Ureter (tissue), 1 donor: ENCODE measurements at places on chromosomes 6 and 20. TPM values are rescaled to one million over a fixed set of nuclear protein-coding genes. Genes with fewer than 3 reads are reported as not detected.

- no peak for DNase-seq
Observed at GRCh38 chr20:10316582-10316981, 98.0 kb downstream of the SNAP25 start.

DNA sequence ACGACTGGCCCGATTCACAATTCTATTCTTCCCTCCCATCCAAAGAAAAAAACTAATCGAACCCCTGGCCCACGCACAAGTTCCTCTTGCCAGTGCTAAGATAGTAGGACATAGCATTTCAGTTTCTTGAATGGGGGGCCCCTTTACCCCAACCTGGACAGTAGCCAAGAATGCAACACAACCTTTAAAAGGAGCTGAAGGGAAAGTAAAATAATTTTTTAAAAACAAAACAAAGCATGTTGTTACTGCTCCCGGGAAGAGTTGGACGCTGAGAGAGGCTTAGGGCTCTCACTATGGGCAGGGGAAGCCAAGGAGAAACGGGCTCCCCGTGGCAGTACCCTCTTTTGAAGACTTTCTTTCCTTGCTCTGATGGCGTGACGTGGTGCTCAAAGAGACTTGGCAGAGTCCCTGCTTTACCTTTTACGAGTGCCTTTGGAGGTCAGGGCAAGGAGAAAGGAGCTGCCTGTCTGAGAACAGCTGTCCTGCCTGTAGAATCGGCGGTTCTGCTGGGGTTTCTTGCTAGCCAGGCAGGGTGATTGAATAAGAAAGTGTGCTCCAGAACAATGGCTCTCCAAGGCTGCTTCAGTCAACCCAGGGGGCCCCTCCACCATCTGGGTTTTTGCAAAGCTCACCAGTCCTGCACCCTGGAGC lies 5.8 kb downstream of the TFAP2C start:
- no peak for DNase-seq

- DNase-seq, result no peak
Observed at GRCh38 chr6:43901733-43902230, 131.8 kb downstream of the VEGFA start.

DNA sequence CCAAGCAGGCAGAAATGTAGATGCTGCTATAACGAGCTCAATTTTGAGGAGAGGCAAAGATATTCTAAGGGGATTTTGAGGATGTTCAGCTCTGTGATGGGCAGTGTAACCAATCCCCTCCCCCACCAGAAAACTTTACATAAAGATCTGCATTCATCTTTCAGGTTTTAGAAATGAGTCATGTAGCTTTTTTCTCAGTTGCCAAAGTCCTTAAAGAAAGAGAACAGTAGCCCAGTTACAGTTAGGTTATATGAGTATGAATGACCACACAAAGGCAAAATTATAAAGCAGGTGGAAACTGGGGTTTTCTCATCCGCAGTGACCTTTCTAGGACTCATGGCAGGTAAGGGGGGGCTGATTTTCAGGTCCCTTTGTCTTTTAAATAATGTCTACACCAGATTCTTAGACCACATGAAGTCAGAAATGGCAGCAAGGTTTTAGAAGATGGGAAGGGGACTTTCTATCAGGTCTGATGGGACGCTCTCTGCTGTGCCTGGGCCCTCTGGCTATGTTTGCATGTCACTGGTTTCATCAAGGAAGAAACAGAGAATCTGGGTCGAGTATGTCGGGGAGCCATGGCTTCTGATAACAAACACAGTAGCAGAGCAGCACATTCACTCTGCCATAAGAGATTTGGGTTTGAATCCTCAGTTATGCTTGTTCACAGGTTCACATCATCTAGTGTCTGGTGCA lies 94.7 kb downstream of the CLIC5 start:
- DNase-seq, result no peak

DNA sequence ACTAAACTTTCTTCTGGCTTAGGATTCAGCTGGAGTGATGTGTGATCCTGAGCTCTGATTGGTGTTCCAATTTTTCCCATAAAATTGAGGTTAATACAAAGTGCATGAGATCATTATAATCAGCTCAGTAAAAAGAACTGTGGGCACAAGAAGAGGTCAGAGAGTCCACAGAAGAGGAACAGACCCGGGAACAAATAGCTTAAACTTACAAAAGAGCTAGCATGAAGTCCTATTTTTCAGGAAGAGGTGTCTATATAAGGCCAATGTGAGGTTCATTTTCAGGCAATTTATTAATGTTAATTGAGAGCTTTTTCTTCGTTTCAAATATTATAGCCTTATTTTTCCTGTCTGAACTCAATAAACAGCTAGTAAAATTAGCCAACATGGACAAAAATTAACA lies 26.9 kb upstream of the STX11 start:
- no peak for DNase-seq

- no peak for DNase-seq
Observed at GRCh38 chr6:140671926-140672325, 1297.5 kb upstream of the CITED2 start.

The TUBB1 gene
- not detected for total RNA-seq

The APOBEC2 gene
- 0.57 TPM for total RNA-seq

DNA sequence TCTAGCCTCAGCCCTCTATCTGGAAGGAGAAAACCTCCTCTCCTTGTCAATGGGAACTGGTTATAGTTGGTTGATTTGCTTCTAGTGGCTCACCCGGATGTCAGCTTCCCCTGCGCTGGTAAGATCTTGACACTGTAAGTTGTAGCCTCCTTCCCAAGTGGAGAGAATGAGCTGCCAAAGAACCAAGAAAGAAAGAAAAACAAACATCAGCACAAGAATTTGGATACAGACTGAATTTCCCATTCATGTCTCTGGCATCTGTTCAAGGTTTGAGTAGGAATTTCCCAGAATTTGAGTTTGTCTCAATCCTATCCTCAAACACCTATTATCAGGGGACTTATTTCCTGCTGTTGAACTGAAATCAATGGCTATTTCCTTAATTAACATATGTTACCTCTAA lies 44.1 kb downstream of the ELOVL2 start:
- DNase-seq, result no peak

The PRRT1 gene
- 2.8 TPM for total RNA-seq

The PLCB1 gene
- 48.3 TPM for total RNA-seq

DNA sequence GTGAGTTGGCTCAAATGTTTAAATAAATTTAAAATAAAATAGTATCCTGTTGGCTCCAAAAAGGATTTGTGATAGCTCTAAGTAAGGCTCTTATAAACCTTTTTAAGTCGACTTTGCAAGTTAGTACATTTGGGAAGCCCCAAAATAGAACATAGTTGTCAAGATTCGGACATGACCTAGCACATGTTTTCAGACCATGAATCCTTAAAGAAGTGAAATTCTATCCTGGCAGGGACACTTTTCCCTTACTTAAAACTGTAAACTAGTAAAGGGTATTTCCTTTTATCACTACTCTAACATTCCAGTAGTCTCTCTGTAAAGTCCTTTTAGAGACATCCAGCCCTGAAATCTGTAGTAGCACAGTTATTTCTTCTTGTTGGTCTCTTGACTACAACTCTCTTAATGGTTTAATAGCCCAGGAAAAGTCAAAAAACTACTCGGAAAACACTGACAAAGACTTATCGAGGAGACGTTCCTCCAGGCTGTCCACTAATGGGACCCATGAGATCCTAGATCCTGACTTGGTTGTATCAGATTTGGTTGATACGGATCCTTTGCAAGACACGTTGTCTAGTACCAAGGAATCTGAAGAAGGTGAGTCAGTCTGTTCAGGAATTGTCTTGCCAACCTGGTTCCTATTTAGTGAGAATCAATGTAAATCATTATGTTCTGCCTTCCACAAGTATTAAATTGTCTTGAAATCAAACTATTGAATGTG lies 83.6 kb downstream of the SCAND1 start:
- DNase-seq, result no peak

DNA sequence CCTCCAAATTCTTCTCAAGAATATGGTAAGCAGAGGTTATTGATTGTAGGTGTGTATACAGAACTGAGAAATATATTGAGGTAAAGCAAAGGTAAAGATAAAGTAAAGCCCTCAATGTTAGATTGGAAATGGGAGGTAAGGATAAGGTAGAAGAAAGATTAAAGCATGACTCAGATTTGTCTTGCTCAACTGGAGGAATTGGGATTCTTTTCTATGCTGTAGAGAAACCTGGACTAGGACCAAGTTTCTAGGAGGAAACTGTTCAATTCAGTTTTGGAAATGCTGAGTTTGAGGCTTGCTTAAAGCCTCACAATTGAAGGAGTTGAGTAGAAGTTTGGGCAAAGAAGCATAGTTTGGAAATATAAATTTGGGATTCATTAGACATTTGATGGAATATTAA lies 634.0 kb upstream of the PTCHD4 start:
- no peak for DNase-seq

The ZNF334 gene
- 18.7 TPM for total RNA-seq

DNA sequence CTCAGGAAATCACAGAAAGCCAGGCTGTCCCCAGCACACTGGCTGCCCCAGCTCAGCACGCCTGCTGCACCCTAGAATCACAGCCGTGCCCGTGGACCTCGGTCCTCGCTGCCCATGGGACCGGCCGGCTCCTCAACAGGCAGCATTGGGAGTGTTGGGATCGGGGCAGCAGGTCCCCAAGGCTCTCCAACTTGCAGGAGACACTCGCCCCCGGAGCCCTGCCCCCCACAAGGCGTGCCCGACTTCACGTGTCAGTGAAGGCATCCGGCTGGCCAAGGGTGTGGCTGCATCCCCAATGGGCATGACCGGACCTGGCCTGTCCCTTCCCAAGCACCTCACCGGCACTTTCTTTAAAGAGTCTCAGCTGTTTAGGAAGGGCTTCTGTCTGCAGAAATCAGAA lies 3.0 kb upstream of the NTSR1 start:
- no peak for DNase-seq

The HSPA12B gene
- 9.7 TPM for total RNA-seq

DNA sequence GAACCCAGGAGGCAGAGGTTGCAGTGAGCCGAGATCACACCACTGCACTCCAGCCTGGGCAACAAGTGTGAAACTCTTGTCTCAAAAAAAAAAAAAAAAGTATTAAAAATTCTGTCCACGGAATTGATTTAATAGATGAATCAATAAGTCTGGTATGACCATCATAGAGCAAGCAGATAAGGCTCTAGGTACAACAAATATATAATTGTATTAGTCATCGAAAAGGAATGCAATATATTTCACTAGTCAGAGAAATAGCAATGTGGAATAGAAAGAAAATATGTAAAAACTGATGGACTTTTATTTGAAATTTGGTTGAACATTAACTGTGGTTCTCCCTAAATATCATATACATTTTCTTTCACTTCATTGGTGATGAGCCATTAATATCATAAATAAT lies 476.8 kb upstream of the AGPAT4 start:
- no peak for DNase-seq

DNA sequence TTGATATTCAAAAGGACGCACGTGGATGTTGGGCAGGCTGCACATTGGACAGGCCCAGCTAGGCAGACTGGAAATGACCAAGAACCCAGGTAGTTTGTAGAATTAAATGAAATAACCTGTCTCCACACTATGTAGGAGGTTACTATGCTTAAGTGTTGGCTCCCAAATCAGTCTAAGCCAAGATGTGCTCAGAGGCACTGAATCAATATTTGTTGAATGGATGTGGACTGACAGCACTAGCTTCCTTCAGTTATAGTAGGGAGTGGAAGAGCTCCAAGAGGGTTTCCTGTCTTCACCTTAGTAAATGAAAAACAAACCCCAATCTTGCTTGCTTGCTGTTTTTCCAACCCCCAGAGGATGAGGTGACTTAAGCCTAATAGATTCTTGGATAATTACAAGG lies 180.5 kb downstream of the JARID2 start:
- no peak for DNase-seq

GRCh38 chr6:43855247-43855646 lies 85.2 kb downstream of the VEGFA start:
- no peak for DNase-seq

GRCh38 chr6:118932421-118932820 lies 2.5 kb downstream of the MCM9 start:
- no peak for DNase-seq

DNA sequence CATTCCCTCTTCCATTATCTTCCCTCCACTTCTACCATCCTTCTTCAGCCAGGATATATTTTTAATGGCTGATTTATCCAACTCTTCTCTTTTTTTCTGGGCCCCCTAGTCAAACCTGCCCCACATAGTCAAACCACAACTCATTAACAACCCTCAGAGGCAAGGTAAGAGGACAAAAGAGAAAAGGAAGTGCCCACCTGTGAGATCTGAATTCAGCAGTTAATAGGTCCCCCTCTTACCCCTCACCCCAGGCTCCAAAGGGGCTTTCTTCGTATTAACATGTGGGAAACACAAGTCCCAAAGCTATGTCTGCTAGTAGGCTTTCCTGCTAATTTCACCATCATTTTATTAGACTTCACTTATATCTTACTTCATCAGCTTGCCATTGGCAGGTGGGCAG lies 44.1 kb upstream of the TSPYL1 start:
- DNase-seq, result no peak

GRCh38 chr20:54510541-54511129 lies 35.2 kb downstream of the DOK5 start:
- no peak for DNase-seq

DNA sequence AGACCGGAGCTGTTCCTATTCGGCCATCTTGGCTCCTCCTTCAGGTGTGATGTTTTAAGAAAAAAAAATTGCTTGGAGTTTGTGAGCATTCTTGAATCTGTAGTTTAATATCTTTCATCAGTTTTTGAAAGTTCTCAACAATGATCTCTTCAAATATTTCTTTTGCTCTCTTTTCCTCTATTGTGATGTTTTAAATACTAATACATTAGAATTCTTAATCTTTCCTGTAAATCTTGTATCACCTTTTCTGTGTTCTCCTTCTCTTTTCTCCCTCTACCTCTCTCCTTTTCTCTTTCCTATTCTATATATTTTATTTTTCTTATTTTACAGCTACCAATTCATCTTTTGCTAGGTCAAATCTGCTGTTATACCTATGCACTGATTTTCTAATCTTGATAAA lies 212.3 kb downstream of the RPS12 start:
- no peak for DNase-seq

GRCh38 chr6:125931733-125932450 lies 24.7 kb upstream of the HINT3 start:
- DNase-seq, result no peak

DNA sequence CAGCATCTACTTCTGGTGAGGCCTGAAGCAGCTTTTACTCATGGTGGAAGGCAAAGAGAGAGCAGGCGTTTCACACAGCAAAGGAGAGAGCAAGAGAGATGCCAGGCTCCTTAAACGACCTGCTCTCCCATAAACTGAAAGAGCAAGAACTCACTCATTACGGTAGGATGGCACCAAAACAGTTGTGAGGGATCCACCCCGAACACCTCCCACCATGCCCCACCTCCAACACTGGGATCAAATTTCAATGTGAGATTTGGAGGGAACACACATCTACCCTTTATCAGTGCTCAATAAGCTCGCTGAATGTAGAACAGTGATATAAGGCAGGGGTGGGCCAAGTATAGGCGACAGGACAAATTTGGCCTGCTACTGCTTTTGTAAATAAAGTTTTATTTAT lies 244.6 kb downstream of the ESR1 start:
- no peak for DNase-seq

The EPPIN gene
- not detected for total RNA-seq

- DNase-seq, result no peak
Observed at GRCh38 chr6:47854971-47855370, 73.1 kb downstream of the OPN5 start.
